ENCODE measurements at places on chromosomes 3 and 15.

GRCh38 chr15:65845826-65846519 is 23.3 kb upstream of the RAB11A start:
- ATAC-seq: no peak

GRCh38 chr3:139044366-139045210 is at the start of gene PRR23C:
TSS of gene PRR23C (minus strand) at chr3:139044892. CDS start at chr3:139044620, 272 bp downstream.
- ATAC-seq: no peak

- no peak for ATAC-seq
These were observed 9.0 kb upstream of the STRIT1 start for GRCh38 chr3:155302481-155302880.

- ATAC-seq: no peak
These were observed 97.7 kb upstream of the CHRNA7 start for GRCh38 chr15:31932576-31932975.

DNA sequence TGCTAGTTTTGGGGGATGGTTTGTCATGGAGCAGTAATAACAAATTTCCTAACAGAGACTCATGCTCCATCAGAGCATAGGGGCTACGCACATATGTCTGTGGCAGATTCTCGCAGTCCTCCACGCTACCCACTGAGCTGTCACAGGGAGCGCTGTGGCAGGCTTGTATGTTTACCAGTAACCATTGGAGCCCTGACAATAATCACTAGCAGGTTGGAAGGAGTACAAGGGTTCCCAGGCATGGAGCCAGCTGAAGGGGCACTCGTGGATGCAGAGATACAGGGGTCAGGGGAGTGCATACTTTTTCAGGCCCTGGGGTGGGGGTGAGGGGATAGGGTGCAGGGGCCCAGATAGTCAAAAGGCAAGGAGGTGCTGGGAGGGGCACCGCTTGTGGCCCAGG is 7.9 kb upstream of the GP9 start:
- ATAC-seq: no peak

DNA sequence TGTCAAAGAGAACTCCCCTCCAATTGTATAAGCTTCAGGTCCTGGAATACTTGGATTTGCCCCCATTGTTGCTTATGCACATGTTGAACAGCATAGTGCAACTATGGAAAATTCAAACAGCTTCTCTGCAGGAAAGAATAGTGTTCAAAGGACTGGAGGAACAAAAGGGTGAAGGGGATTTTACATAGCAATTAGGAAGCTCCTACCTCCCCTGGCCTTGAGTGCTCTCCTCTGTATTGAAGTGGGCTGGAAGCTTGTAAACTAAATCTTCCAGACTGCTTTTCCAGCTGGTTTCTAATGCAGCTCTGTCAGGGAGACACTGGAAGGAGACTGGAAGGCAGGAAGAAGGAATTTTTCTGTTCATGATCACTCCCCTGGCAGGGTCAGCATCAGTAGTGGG is 7.2 kb upstream of the ELP6 start:
- ATAC-seq: no peak

- no peak for ATAC-seq
These were observed 146.6 kb downstream of the CHSY1 start for GRCh38 chr15:101105059-101105891.
